8988T (cell line): ENCODE measurements at places on chromosomes 3 and 15.

DNA sequence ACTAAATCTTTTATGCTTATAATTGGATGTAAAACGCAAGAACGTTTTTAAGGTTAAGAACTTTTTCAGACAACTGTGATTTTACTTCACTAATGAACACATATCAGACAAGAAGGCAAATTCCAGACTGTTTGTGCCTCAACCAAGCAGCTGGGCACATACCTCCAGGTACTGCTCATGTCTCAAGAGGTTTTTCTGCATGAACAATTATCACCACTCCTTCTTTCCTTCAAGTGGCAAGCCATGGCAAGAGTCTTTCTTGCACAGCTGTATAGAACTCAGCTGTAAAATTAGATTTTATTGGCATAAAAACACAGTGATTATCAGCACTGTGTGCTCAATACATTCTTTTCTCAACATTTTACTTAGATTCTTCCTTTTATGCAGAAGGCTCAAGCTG lies 64.3 kb downstream of the FNDC3B start:
- no peak for DNase-seq

- no peak for DNase-seq
Observed at GRCh38 chr3:61947456-61947855, 386.1 kb downstream of the PTPRG start.

- no peak for DNase-seq
Observed at GRCh38 chr15:48781481-48782081, 29.3 kb downstream of the CEP152 start.

- DNase-seq: no peak
Observed at GRCh38 chr3:101544161-101544850, 17.4 kb upstream of the TRMT10C start.

- DNase-seq: no peak
Observed at GRCh38 chr15:78417754-78418630, 20.0 kb upstream of the IREB2 start.

DNA sequence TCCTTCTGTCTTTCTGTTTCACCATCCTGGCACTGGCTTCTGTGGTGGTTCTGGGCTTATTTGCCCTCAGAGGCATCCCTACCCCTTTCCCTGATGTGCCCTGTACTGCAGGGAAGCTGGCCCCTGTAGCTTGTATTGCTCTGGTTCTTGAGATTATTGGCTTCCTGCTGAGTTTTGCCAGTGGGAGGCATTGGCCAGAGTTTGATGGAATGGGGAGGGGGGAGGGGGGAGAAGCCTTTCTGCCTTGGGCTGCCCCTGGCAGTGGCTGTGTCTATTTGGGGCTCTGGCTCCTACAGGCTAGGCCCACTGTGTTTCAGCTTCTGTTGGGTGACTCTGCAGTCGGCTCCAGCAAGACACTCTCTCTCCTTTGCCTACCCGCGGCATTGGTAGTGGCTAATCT lies 41.6 kb upstream of the SEMA6D start:
- DNase-seq: no peak

DNA sequence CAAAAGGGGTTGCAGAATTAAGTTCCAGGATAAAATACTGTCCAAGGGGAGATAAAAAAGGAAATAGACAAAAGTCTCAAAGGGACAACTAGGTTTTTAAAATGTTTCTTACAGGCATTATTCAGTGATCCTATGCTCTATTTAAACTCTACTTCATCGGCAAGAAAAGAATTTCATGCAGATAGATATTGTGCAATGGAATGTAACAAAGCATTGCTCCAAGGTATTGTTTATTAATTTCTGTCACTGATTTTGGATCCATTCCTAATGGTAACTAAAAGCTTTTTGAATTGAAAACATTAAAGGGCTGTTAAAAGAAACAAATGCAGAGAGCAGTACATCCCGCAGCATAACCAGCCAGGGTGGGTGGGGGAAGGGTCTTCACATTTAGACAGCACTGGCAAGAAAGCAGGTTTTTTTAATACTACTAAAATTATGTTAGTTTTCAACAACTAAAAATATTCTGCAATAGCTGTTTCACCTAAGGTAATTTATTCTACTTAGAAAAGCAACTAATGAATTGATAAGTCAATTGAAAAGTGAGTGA lies 82.9 kb downstream of the THBS1 start:
- no peak for DNase-seq

- no peak for DNase-seq
Observed at GRCh38 chr3:61524933-61525332, 36.4 kb upstream of the PTPRG start.

GRCh38 chr3:127079211-127079610 lies 96.3 kb downstream of the PLXNA1 start:
- DNase-seq: no peak

DNA sequence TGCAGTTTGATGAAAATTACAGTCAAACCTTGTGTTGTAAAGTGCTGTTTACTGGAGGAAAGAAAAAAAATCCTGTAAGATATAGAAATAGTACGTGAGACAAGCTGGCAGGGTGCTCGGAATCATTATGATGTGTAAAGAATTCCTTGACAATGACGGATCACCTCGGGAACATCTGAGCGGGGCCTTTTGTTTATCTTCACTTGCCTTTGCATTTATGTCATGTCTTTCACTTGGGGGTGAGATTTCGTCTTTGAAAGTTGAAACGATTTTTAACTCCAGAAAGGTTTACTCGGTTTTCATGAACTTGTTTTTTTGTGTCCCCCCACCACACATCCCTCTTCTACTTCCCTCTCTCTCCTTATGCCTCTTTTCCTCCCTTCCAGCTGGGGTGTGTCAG lies 128.3 kb upstream of the VEPH1 start:
- DNase-seq: no peak

- no peak for DNase-seq
Observed at GRCh38 chr15:73605759-73606436, 27.3 kb downstream of the NPTN start.

DNA sequence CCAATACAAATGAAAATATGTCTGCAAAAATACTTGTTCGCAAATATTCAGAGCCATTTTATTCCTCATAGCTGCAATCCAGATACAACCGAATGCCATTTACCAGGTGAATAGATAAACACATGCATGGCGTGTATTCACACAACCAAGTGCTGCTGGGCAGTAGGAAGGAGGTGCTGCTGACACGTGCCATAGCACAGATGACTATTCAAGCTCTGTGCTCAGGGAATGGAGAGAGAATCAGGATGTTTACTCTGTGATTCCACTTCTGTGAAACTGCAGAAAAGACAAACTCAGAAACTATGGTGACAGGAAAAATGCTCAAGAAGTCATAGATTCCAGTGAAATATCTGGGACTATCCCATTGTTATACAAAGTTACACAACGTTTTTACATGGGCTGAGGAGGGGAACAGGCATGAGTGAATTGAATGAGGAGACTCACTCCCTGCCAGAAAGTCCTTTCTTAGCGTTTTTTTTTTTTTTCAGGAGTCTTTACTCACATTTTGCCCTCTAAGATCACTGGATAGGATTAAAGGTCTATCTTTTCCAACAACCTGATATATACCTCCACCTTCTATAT lies 152.9 kb upstream of the NDN start:
- DNase-seq: no peak

GRCh38 chr3:130823241-130823884 lies 70.5 kb upstream of the ATP2C1 start:
- DNase-seq: no peak

DNA sequence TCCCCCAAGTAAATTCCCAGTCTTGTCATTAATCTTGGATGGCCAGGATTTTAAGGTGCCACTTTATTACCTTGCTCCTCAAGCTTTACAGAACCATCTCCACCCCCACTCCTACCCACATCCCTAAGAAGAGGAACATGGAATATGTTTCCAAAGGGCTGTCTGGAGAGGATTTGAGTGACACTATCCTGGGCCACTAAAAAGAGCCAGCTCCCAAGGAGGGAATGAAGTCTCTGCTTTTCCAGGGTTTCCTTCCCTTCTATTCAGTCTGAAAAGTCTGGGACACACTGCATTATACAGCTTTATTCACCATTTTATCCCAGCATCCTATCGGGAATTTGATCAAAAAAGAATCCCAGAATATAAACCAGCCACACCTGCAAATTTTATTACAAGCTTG lies 35.6 kb upstream of the MECOM start:
- DNase-seq: no peak

GRCh38 chr3:159239059-159239458 lies 437.2 kb downstream of the MFSD1 start:
- DNase-seq: no peak

DNA sequence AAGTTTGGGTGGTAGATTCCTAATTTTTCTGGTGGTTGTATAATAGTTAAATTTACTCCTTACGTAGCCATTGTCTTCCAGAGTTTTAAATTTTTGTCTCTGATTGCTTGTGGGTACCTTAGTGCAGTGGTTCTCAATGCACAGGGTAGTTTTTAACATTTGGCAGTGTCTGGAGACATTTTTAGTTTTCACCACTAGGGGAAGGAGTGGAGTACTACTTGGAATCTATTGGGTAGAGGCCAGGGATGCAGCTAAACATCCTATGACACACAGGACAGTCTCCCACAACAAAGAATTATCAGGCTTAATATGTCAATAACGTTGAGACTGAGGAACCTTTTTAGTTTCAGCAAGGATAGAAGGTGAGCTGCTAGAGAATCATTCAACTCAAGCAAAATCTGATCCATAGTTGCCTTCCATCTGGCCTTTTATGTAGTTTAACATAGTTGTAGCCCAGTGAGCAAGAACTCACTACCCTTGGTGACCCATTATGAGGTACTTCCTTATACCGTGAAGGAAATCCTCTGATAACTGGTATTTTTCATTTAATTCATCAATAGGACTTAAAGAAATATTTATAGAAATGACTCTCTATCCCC lies 8.6 kb upstream of the STX19 start:
- peak; percentile 17 for DNase-seq
